Fibroblast of upper back skin (primary cell): ENCODE measurements at places on chromosomes 5 and 9.

DNA sequence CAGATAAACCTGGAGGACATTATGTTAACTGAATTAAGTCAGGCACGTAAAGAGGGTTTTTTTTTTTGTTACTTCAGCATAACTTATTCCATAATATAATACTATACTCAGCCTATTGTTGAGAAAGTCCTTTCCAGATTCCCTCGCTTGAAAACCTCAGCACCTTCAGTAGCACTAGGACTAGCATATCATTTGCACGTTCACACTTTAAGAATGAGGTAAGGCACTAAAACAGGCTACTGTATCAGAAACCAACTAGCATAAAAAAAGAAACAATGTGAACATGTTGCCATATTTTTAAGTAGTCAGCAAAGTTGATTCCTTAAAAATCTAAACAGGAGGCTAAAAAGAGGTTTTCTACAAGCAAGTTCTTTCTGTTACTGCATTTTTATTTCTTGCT lies 504.0 kb downstream of the PTPRD start:
- no peak for DNase-seq

- peak; percentile 78 for DNase-seq
These were observed 437.0 kb downstream of the PIK3R1 start for GRCh38 chr5:68652534-68652965.

DNA sequence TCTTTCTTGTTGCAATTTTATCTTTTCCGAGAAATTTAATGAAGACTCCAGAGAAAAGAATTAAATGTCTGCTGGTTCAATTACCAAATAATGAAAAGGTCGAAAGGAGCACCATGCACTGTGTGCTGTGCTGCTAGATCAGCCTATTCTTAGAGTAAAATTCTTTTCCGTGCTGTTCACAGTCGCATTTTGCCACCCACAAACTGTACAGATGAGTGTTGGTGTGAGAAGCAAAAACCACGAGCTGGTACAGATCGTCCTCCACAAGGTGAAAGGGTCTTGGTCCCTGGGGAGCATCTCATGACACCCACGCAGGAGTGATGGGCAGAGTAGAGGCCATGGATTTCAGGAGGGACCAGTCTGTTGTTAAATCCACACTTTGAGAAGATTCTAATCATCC lies 143.8 kb upstream of the PUM3 start:
- no peak for DNase-seq

DNA sequence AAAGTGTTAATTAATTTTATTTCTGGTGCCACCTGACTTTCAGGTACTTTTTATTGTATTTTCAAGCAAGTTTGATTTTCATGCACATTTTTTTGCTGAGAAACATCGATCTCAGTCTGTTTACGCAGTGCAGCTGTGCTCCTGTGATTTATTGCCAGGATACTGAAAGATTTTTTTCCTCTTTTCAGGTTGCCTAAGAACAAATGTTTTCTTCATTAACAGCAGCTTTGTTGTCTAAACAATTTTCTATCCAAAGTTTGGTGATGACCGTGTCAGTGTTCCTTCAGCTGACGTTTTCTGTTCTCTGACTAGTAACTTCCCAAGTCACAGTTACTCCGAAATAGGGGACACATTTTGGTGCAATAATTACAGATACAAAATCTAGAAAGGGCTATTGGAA lies 78.1 kb downstream of the VCAN start:
- no peak for DNase-seq

- peak; percentile 91 for DNase-seq
These were observed 260.3 kb upstream of the KLF4 start for GRCh38 chr9:107749787-107750444.

- DNase-seq: no peak
These were observed 119.3 kb upstream of the WWC1 start for GRCh38 chr5:168171901-168172759.

DNA sequence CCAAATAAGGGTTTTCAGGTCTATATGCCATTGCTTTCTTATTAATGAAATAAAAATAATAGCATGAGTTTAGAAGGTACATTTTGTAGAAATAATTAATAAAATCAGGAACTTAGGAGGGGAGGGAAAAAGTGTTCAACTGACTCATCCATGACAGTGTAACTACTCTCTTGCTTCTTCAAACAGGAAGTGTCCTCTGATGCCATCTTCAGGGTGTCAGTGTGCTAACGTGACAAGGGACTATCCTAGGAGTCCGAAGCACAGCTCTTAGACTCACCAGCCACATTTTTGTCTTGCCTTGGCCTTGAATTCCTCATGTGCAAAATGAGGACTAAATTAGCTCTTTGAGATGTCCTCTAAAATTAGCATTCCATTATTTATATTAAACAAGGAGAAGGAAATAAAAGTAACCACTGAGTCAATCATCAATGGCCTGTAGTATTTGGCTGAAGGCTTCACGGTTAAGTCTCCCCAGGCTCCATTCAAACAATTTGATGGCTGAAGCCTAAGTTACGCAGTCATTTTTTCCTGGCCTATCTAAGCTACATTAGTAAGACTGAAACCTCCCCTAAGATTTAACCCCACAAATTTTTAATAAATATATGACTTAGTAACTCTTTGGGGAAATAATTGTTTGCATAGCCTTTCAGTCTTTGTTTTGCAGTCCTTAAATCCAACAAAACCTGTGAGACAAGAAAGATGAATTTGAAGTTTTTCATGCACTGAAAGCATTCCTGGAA lies 151.1 kb downstream of the ARL15 start:
- DNase-seq: peak; percentile 41

DNA sequence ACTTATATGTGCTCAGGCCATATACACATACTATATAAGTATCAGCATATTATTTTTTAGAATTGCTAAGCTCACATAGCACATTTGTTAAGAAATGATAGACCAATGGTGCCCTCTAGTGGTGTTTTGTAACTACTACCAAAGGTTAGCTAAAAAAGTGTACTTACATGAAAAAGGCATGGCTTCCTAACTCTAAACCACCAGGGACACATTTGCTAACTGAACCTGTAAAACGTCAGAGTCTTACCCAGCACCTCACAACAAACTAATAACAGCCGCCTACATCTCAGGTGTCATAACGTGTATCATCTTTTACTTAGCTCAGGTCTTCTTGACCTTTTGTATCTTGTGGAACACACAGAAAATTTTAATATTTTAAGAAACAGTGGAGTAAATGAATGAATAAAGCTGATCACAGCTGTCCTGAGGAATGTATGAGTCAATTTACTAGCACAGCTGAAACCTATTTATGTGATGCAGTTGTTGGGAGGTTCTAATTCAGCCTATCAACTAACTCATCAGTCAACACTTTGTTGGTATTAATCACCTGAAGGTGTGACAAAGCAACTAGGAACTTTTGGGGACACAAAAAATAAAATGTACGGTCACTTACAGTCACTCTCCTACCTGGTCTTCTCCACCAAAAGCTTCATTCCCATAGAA lies 72.9 kb downstream of the BAAT start:
- DNase-seq: peak; percentile 80

DNA sequence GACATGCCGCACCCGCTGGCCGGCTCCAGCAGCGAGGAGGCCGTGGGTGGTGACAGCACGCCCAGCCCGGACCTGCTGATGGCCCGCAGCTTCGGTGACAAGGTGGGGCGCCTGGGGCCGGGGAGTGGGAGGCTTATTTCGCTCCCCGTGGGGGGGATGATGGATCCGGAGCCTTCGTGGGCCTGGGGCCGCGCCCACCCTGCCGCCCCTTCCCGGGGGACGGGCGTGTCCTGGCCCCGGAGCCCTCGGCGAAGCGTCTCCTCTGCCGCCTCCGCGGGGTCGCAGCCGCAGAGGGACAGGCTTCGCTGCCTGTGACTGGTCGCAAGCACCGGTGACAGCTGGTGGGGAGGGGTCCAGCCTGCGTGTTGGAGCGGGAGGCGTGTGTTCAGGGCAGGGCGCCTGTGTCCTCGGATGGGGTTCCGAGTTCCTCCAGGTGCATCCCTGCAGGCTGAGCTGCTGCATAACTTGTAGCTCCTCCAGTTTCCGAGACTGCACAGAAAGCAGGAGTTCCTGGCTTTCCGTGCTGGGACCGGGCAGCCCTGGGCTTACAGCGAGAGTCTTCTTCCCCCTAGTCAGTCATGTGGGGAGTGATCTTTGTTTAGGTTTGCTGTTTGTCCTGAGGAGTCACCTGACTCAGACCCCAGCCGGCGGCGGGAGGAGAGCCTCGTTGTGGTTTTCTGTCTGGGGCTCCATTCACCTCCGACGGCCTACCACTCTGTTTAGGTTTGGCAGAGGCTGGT lies 666 bp downstream of the SNX30 start:
- DNase-seq: peak; percentile 76

GRCh38 chr5:67222243-67223025 lies 25.8 kb upstream of the CD180 start:
- DNase-seq: no peak

DNA sequence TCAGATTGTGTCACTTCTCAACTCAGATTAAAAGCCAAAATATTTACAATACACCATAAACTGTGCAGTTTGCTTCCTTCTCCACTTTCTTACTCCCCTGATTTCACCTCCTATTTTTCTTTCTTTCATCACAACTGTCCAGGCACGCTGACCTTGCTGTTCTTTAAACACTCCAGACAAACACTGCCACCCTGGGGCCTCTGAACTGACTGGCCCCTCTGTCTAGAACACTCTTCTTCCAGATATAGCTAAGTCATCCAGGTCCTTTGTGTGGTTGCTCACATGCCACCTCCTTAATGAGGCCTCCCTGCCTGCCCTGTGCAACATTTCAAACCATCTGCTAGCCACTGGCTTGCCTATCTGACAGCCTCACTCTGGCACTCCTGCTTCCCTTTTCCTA lies 46.6 kb downstream of the ATG10 start:
- peak; percentile 16 for DNase-seq
